Esophagus squamous epithelium (tissue), 5 donors: ENCODE measurements at places on chromosomes 6 and 20.

DNA sequence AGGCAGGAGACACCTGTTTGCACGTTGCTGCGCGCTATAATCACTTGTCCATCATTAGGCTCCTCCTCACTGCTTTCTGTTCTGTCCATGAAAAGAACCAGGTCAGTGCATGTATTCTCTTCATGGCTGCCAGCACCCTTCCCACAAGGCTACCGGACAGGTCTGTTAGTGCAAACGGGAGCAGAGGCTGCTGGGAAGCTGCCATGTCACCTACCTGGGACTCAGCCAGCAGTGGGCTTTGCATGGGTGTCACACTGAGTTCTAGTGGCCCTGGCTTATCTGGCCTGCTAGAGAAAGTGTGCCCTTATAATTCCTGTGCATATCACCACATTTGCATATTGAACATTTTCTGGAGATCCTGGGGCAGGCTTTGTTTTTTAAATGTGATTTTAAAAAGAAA, 24.8 kb downstream of the LYRM2 start:
- DNase-seq = no peak

DNA sequence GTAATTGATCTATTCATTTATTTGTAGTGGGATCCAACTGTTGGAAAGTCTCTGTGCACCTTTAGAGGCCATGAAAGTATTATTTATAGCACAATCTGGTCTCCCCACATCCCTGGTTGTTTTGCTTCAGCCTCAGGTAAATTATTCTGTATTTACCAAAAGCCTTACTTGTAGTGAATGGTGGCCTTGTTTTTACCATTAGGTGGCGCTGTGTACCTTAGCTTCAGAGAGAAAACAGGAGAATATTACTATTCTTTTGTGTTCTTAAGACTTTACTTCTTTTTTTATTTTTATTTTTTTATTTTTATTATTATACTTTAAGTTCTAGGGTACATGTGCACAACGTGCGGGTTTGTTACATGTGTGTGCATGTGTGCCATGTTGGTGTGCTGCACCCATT, 23.7 kb downstream of the PEX7 start:
- no peak for DNase-seq

- DNase-seq = no peak
Measured at GRCh38 chr6:33419580-33420490, at the start of gene SYNGAP1. SYNGAP1 (plus strand) TSS chr6:33420065; CDS start chr6:33420265, 200 bp downstream.

DNA sequence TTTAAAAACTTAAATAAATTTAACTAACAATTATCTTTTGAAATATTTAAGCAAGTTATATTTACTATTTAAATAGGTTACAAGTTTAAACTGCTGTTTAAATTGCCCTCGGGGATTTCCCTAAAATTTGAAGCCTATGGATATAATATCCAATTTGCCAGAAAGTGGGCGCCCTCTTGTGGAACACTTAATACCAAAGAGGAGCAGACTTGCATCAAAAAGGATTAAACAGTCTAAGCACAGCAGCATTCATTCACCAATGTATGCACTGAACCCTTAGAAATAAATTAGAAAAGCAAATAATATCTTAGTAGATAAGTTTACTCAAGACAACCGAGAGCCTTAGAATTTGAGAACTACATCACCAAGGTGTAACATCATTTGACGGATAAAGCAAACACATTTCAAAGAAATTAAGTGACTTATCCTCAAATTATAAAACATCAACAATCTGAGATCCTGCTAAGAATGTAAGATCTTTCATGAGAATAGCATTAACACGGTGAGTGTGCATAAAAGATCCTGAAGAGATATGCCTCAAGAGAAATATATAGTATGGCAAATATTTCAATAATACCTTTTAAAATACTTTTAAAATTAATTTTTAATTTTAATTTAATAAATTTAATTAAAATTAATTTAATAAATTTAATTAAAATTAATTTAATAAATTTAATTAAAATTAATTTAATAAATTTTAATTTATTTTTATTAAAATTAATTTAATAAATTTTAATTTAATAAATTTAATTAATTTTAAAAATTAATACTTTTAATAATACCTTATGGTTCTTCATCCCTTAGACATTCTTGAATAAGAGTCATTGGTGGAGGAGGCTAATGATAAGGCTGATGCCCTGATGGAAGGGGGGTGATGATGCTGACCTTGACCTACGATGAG, 11.5 kb upstream of the MEP1A start:
- DNase-seq = no peak

- DNase-seq = no peak
Measured at GRCh38 chr6:33764036-33764435, 17.3 kb upstream of the IP6K3 start.

DNA sequence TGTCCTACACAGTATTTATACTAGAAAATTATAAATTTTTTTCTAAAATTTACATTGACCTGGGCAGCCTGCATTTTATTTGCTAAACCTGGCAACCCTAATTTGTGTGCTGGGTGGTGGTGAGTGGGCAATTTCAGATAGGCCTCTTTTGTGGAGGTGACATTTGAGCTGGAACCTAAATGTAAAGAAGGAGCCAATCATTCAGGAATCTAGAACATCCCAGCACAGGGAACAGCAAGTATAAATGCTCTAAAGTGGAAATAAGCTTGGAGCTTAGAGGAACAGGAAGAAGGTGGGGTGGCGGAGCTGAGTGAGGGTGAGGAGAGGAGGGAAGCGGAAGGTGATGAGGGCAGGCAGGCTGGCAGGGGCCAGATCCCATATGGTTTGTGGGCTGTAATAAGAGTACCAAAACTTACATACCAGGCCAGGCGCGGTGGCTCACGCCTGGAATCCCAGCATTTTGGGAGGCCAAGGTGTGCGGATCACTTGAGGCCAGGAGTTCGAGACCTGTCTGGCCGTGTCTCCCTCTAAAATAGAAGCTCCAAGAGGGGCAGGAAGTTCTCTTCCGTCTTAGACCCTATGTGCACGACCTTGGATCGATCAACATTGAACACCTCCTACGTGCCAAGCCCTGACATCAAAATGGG, 549 bp upstream of the CSE1L start:
- DNase-seq = no peak

- DNase-seq = no peak
Measured at GRCh38 chr20:33444797-33445560, 1.4 kb upstream of the SNTA1 start.

GRCh38 chr6:126955621-126956020, 162.8 kb upstream of the RSPO3 start:
- DNase-seq = no peak

- no peak for DNase-seq
Measured at GRCh38 chr20:753136-753535, 15.2 kb downstream of the SLC52A3 start.

DNA sequence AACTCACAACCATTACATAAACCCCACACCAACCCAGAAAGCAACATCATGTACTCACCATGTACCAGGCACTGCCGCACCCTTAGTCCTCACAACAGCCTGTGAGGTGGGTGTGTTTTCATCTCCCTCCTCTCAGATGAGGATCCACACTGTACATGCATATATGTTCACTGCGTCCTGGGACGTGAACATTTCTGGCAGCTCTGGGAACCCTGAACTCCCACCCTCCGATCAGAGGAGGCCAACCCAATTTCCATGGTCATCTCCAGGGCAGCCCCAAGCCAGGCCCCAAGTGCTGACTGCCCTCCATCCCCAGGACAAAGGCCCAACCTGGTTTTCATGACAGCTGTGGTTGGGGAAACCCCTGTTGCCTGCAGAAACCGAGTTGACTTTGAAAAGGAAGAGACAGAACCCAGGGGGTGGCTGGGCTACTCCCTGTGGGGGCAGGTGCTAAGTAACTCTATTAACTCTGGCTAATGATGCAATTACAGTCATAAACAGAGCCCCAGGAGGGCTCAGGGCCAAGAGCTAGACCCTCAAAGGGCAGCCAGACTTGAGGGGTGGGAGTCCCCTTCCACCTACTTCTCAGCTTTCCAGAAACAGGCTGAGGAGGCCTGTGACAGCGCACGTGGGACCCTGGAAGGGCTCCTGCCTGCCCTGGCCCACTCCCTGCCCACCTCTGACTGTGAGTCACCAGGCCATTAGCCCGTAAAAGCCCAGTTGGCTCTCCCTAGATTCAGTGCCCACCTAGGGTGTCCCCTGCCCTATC, 2.6 kb downstream of the TFEB start:
- no peak for DNase-seq

GRCh38 chr6:166379800-166380199, 2.9 kb downstream of the MPC1 start:
- DNase-seq = no peak

DNA sequence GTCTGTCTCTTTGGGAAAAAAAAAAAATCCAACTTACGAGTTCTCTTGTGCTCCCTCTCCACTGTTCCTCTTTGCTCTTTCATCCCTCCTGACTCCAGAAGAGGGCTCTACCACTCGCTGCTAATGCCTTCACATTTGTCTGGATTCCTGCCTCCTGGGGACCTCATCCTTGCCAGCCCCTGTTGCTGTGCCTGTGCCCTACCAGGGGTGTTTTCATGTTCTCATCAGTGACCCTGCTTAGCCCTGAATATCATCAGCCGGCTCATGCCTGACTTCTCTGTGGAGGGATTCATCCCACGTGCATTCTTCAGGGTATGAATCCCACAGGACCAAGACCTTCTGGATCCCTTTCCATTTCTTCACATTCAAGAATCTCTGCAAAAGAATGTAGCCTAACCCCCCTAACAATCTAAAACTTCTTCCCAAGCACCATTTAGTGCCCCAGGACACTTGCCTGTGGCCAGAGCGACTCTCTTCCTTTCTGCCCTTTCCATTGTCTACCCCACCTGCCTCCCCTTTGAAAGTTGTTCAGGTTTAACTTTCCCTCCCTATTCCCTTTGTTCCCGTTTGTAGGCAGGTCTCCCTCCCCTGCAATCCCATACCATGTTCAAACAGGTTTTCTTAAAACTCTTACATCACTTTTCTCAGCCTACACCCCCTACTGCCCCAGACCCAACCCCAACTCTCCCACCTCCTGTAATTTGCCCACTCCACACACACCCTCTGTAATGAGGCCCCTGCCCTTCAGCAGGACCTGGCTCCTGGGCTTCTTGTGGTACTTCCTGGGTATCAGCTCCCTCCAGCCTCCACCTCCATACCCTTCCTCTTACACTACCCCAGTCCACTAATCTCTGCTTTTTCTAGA, 50.2 kb downstream of the RREB1 start:
- no peak for DNase-seq

GRCh38 chr20:49446808-49447207, 35.7 kb downstream of the KCNB1 start:
- DNase-seq = no peak

GRCh38 chr6:45031601-45032000, 296.5 kb upstream of the RUNX2 start:
- no peak for DNase-seq

- no peak for DNase-seq
Measured at GRCh38 chr20:41219824-41220223, 82.5 kb downstream of the PLCG1 start.

- no peak for DNase-seq
Measured at GRCh38 chr6:160226118-160226591, 32.5 kb downstream of the SLC22A2 start.

- DNase-seq = no peak
Measured at GRCh38 chr20:49372095-49372734, 94.4 kb upstream of the ZNFX1 start.

GRCh38 chr20:12083269-12083668, 165.6 kb downstream of the BTBD3 start:
- DNase-seq = no peak

DNA sequence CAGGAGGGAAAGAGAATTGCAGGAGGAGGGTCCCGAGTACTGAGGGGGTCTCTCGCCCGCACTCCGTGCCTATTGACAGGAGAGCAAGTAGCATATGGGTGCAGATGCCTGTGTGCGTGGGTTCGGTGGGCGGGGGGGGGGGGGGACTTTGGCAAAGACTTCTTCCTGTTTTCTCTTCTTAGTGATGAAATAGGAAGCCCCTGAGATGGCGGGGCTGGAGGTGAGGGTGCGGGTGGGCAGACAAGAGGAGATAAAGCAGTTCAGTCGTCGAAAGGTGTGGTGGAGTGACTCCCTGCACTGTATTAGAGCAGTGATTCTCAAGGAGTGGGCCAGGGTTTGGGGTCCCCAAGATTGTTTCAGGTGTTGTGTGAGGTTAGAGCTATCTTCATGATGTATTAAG, 3.7 kb downstream of the NAA20 start:
- no peak for DNase-seq

GRCh38 chr6:17066610-17067009, 35.2 kb upstream of the STMND1 start:
- no peak for DNase-seq

GRCh38 chr6:111031151-111031550, 49.3 kb downstream of the RPF2 start:
- no peak for DNase-seq

GRCh38 chr6:38212579-38212978, 393.1 kb downstream of the ZFAND3 start:
- DNase-seq = no peak

DNA sequence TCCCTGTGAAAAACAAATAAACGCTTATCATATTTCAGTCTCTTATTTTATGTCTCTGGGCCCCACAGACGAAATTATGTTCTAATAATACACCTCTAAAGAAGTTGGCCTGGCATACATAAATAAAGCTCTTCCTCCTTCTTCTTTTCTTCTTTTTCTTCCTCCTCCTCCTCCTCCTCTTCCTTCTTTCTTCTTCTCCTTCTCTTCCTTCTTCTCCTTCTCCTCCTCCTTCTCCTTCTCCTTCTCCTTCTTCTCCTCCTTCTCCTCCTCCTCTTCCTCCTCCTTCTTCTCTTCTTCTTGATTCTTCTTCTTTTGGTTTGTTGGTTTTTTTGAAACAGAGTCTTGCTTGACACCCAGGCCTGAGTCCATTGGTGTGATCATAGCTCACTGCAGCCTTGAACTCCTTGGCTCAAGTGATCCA, 41.8 kb upstream of the PTPN1 start:
- no peak for DNase-seq

GRCh38 chr20:53842301-53843099, 227.9 kb downstream of the BCAS1 start:
- DNase-seq = no peak

GRCh38 chr6:45076217-45076930, 251.8 kb upstream of the RUNX2 start:
- DNase-seq = no peak

DNA sequence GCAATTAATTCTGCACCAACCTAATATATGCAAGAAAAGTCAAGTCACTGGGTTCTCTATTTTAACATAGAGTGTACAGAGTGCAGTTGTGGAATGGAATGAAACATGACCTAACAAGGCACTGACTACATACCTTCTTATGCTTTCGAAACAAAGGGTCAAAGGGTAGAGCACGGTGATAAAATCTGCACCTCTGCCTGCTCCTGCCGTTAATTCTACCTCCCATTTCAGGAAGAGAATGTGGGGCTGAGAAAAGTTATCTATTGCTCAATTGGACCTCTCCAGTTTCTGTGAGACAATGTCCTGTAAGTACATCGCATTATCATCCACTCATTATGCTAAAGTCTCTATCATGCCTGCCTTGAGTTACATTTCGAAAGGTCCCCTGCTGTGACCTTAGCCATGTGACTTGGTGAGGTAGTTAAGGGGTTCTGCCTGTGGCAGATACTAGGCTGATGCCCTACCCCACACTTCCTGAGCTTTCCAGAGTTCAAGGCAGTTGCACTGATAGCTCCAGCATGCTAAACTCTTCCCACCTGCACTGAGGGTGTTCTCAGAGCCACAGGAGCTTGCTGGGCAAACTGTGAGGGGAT, 14.0 kb upstream of the MOCS1 start:
- no peak for DNase-seq
